Amygdala (tissue), 56 donors: ENCODE measurements at places on chromosomes 11 and 22.

GRCh38 chr11:111416231-111416960 is 37.3 kb upstream of the POU2AF1 start:
- no peak for DNase-seq

- no peak for DNase-seq
These were observed 44.1 kb upstream of the GDPD4 start for GRCh38 chr11:77345621-77346020.

GRCh38 chr11:113894421-113894996 is 10.1 kb upstream of the HTR3B start:
- DNase-seq, result no peak

DNA sequence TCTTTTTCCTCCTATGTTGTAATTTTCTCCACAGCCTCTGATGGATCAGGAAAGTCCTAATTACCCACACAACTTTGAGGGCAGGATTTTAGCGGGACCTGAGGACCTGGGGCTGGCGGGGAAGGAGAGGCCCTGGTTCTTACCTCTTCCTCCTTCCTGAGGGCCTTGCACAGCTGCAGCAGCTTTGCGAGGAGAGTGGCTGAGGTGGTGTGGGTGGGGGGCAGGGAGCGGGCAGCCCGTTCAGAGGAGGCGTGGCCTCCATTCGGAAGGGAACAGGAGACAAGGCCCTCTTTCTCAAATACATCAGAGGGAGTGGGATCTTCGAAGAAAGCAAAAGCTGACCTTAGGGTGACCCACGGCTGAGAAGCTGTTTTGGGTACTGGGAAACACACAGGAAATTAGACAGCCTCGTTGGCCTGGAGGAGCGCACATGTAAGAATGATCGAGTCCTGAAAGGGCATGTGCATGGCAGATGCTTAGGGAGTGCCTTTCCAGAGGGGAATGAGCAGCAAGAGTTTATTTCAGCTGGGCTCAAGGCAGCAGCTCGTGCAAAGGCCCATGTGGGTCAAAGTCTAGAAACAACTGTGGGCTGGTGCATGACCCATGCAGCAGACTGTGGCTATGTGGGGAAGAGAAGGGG is 76.6 kb upstream of the NARS2 start:
- DNase-seq, result no peak

GRCh38 chr11:45362636-45363035 is 76.5 kb upstream of the SYT13 start:
- DNase-seq, result no peak

DNA sequence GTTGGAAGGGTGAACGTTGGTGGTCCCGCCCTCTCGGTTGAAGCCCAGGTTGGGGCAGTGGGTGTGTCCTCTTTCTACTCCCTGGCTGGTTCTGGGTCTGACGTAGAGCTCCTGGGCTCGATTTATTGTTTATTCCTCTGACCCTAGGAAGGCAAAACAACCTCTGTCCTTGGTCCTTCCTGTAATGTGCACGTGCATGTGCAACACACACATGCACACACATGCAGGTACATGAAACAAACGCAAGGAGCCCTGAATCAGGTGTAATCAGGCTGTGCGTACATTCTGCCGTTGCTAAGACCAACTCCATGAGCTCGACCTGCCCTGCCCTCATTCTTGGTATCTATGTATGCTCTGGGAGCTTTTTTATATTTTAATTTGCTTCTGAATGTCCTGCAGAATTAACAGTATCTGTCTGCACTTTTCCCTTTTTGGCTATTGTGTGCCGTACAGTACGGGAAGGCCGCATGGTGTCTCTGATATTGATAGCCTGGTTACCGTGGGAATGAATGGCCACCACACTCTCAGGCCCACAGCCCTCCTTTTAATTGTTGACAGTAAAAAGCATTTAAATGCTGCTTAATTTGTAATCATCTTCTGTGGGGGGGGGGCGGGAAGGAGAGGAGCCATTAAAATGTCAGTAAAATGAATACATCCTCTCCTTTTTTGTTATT is 66.0 kb upstream of the NNMT start:
- no peak for DNase-seq
